NCI-H524 (cell line): ENCODE measurements at places on chromosomes 2 and 18.

DNA sequence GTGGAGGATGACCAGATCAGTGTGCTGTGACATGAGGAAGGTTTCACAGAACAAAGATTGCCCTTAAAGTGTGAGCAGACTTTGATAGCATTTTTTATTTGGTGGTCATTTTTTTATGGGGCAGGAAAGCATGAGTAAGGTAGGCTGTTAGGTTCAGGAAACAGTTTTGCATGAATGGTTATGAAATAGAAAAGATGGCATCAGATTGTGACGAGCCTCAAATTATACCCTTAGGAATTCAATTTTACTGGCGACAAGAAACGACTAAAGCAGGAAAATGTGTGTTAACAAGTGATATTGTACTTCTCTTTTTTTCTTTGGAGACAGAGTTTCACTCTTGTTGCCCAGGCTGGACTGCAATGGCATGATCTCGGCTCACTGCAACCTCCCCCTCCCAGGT, 44.7 kb downstream of the PIK3C3 start:
- DNase-seq, result no peak

GRCh38 chr2:136149011-136149410, 31.1 kb upstream of the CXCR4 start:
- no peak for DNase-seq

DNA sequence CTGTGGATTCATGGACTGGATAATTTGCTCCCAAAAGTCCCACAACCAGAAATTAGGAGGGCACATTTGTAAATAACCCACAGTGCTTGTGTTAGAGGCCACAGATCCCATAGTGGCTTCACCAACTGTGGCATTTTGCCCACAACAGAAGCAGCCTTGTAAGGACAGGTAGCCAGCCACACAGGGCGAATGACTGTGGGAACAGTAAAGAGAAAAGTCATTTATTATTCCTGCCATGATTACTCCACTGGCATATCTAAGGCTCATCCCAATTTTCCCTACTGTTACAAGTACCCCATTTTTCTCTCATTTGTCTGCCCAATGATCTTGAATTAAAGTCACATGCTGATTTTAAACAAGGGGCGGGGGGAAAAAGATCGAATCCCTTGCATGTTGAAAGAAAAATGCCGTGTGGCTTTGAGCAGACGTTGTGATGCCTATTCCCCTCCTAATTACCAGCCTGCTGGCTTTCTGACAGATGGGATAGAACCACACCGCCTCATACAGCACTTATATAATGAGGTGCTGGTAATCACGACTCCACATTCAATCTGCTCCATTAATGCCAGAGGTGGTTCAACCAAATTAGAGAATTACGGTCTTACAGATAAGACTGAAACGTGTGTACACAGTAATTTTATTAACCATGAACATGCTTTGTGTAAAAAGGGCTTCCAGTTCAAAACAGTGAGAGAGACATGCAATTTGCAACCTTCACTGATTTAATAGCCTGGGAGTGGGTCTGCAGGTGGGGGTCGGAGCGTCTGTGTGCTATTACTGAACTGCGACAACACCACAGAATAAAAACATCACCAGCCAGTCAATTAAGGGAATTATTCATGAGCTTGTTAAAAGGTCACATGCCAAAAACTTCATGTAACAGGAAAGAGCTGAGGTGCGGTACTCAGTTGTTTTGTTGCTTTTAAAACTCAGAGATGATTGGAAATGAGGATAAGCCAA, 196.0 kb downstream of the TMEM163 start:
- peak; percentile 95 for DNase-seq

GRCh38 chr2:77746780-77747179, 224.6 kb upstream of the LRRTM4 start:
- no peak for DNase-seq

- DNase-seq, result no peak
Observed at GRCh38 chr2:45905632-45905958, 254.1 kb downstream of the PRKCE start.

GRCh38 chr2:49936965-49937364, 782.6 kb upstream of the FSHR start:
- DNase-seq, result no peak

DNA sequence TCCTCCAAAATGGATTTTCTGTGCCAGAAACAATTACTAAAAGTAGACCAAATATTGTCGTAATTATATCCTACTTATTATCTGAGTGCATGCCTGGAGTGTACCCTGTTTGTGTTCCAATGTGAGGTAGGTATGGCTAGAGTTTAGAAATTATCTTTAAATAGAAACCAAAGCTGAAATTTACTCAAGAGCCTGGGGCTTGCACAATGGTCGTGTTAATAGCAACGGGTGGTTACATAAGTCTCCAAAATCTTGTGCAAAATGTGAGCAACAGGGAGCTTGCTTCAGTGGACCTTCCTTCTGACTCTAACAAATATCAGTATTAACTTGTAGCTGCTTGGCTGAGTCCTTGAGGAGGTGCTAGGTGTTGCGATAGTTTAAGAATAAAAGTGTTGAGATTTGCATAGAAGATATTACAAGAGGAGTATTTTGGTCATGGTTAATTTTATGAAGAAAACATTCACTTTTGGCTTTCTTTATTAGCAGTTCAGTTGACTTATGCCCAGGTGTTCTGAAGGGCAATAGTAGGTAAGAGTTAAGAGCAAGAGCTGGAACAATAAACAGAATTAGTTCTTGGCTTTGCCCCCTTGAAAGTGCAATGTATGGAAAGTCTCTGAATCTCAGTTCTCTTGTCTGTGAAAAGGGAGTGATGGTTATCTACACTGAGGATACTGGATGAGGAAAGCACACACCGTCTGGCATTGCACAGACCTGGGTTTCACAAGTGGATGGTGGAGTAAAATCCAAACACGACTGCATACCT, 4.6 kb downstream of the CXCR4 start:
- no peak for DNase-seq

DNA sequence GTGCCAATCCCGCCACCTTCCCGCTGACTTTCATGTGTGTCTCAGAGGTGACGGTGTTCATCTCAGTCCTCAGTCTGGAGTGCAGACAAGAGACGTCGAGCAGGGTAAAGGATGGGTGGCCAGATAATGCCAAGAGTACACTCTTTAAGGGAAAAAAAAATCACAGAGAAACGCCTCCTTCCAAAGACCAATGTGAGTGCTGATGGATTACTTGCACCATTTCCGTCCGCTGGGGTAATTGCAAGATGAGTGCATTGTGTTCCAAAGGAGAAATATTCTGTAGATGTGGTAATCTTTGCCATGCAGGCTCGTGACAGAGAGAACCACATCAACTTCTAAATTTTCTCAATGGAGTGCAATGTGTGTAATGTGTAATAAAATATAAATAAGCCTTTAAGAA, 81.0 kb downstream of the KLHL29 start:
- no peak for DNase-seq

DNA sequence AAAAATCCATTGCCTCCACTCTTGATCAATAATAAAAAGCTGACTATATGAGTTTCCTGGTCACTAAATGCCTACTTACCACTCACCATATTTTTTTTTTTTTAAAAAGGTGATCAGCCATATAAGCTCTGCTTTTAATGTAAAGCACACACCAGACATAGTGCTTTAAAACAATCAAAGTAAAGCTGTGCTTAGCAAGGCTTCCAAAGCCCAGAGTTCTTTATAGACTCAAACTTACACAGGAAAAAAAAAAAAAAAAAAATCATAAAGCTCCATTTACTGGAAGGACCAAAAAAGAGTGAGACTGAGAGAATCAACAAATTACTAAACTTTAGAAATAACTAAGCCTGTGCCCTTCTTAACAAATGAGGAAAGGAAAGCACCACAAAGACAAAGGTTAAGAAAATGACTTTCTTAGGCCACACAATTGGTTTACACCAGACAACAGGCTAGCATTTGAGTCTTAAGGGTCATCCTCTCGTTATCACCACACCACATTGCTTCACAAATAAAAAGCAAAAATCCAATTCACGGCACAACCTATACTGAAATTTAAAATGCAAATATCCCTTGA, 11.2 kb downstream of the ACVR1 start:
- no peak for DNase-seq

DNA sequence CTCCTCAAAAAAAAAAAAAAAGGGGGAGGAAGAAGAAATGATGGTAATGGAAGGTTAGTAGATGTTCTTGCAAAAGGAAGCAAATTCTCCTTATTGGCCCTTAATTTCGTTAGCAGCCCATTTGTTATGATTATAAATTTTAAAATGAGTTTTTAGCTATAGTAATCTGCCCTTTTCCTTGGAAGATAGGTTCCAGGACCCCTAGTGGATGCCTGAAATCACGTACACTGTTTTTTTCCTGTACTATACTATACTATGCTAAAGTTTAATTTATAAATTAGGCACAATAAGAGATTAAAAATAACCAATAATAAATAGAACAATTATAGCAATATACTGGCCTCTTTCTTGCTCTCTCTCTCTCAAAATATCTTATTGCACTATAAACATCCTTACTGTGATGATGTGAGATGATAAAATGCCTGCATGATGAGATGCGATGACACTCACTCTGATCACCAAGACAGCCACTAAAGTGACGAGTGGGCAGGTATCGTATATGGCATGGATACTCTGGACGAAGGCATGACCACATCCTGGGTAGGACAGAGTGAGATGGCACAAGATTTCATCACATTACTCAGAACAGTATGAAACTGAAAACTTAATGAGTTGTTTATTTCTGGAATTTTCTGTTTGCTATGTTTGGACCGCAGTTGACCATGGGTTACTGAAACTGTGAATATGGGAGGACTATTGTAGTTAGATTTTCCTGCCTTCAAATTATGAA, 87.2 kb downstream of the KCTD18 start:
- DNase-seq, result no peak

DNA sequence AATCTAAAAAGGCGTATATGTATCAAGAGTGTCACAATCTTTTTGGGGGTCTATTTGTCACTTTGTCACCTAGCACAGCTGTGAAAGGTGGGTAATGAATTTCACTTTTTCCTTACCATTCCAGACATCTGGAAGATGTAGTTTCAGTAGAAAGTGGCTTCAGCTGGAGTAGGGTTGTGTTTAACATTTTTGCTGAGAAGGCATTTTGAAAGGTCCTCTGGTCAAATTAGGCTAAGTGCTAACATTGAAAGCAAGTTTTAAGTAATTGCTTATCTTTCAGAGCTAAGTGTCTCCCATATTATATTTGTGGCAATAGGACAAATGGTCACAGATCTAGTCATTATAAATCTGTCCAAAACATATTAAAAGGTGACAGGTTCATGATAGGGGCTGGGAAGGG, 542.1 kb upstream of the SPHKAP start:
- no peak for DNase-seq

GRCh38 chr2:121599963-121600651, 49.2 kb downstream of the CLASP1 start:
- DNase-seq, result no peak

GRCh38 chr2:237350597-237350996, 63.4 kb downstream of the COL6A3 start:
- DNase-seq, result no peak

DNA sequence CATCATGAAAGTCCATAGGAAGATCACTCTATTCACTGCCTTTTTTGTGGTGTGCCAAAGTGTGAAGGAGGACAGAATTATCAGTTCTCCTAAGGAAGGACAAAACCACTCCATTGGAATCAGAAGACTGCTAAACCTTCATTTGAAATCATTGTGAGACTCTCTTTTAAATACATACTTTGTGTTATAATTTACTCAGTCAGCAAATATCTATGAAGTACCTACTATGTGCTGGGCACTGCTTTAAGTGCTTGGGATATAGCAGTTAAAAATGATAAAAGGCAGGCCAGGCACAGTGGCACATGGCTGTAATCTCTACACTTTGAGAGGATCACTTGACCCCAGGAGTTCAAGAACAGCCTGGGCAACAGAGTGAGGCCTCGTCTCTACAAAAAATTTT, 692.3 kb downstream of the DSC3 start:
- no peak for DNase-seq

DNA sequence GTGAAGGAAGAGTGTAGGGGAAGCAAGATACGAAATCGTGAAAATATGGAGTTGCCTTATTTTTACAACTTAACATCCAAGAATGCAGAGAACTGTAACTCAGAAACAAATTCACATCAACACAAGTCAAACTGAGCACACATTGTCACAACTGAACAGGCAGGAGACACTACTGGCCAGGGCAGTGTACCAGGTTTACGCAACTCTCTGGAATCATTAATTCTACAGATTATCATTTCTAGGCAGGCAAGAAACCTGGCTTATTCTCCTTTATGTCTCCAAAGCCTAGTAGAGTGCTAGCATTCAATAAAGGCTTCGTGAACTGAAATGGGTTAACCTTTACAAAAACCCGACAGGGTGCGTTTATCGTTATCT, 584 bp downstream of the COA5 start:
- no peak for DNase-seq

GRCh38 chr2:54845514-54845913, 122.1 kb downstream of the EML6 start:
- no peak for DNase-seq

- DNase-seq, result no peak
Observed at GRCh38 chr18:6039055-6039454, 143.7 kb upstream of the TMEM200C start.

DNA sequence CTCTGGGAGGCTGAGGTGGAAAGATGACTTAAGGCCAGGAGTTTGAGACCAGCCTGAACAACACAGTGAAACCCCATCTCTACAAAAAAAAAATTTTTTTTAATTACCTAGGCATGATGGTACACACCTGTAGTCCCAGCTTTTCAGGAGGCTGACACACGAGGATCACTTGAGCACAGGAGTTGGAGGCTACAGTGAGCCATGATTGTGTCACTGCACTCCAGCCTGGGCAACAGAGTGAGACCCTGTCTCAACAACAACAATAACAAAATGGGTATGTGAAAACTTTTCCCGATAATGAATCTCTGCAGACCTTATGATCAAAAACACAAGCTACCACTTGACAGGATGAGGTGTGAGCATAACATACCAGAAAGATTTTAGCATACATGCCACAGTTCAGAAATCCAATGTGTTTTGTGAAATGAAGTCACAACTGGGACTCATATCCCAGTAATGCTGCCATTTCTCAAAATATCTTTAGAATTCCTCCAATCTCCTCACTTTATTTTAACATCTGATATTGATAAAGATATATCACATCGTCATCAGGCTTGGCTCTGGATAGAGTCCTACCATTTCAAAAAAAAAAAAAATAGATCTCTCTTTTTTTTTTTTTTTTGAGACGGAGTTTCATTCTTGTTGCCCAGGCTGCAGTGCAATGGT, 74.0 kb upstream of the PELI1 start:
- no peak for DNase-seq

- peak; percentile 64 for DNase-seq
Observed at GRCh38 chr2:23545811-23546210, 160.8 kb downstream of the KLHL29 start.

DNA sequence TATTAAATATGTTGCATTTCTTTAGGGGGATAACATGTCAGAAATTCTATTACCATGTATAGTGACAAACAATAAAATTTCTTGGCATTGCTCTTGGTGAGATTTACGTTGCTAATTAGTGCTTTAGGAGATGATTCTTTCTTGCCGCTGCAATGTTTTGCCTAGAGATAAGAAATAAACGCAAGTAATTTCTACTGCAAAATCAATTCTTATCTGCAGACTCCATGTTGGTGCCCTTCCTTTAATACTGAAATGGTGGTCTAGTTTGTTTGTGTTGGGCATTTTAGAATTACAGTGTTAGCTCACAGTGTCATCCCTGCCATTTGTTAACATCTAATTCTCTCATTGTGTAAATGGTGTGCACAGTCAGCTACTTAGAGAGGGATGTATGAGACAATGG, 34.6 kb downstream of the ASXL3 start:
- DNase-seq, result no peak

GRCh38 chr2:164073101-164074074, 337.6 kb upstream of the FIGN start:
- peak; percentile 49 for DNase-seq

GRCh38 chr18:9392726-9393125, 58.2 kb downstream of the TWSG1 start:
- no peak for DNase-seq
